Naive thymus-derived CD4-positive, alpha-beta T cell (primary cell): ENCODE measurements at places on chromosomes 5 and 9. TPM values are rescaled to one million over a fixed set of nuclear protein-coding genes. Genes with fewer than 3 reads are reported as not detected.

Gene IL17B
- not detected in 2 replicates for total RNA-seq

Gene OLFML2A
- not detected for total RNA-seq

Gene AJM1
- 5.6 TPM for total RNA-seq

- DNase-seq = no peak
These were observed 102.0 kb upstream of the NFIB start for GRCh38 chr9:14415947-14416346.

DNA sequence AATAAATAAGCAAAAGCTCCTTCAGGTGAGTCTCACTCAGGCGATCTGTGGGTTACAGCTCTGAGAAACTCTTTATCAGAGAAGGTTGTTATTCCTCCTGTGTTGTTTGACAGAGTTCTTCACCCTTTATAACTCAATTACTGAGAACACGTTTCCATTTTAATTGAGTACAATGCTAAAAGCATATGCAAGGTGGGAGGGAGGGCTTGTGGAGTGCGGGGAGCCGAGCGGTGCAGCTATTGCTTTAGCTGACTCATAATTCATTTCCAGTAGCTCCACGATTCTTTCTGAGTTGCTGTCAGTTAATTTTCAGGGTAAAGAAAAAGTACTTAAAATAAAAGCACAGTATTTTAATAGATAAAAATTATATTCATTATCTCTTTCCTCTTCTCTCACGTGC, 104.7 kb upstream of the CKMT2 start:
- no peak for DNase-seq

DNA sequence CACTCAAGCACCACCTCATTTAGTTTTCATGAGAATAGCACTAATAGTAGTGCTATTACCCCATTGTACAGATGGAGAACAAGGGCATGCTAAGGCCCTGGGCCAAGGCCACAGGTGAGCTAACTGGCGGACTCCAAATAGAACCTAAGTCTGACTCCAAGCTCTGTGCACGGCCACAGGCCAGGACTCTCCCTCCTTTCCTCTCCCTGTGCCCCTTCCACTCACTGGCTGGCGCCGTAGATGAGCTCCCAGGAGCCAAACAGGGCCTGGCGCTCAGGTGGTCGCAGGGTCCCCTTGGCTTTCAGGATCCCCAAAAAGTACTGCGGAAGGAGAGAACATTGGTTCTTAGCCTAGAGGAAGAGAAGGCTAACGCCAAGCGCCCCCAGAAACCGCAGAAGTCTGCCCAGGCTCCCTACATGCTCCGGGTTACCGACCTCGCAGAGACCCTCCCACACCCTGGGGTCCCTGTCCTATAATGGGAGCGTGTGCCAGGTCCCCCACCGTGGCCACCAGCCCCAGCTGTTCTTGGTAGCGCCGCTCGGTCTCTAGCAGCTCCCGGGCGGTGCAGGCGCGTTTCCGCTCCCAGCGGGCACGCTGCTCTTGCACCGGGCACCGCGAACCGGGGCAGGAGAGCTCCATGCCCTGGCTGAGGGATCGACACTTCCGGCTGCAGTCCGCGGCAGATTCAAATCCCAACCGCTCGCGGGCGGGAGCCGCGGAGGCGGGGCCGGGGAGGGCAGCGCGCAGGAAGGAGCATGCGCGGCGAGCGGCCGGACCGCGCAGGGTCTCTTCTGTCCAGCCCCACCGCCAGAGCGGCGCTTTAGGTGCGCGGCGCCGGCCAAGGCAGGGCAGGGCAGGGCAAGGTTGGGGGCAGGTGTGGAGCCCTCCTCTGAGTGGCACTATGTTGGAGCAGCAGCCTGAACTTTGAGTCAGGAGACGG, at the start of gene ARHGEF39:
TSS of gene ARHGEF39 (minus strand) at position 665 of the 940 bp plus-strand sequence. CDS start at position 639, 26 bp downstream.
- peak; percentile 60 for DNase-seq

- DNase-seq = no peak
These were observed 467.3 kb upstream of the CLINT1 start for GRCh38 chr5:158326256-158326655.

DNA sequence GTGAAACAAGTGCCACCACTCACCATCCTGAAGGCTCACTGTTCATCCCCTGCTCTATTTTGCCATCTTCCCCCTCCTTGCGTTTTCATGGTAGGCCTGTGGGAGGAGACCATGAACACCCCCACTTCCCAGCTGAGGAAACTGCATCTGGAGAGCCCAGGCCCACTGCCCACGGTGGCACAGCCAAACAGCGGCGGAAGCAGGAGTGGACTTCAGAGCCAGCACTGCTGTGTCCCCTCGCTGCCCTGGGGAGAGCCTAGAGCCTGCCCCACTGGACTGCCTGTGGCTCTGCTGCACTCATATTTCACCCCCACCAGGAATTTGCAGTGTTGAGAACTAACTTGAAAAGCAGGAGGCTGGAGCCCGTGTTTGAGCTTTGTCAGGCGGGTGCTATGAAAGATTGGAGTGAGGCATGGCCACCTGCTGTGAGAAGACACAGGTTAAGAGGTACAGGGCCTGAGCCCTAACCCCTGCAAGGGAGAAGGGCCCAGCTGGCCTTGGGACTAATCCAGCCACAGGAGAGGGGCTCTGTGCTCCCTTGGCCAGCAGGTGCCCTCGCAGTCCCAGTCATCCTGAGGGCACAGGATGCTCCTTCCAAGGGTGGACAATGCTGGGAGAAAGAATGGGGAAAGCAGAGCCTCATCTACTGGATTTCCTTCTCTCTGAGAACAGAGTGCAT, 79.0 kb downstream of the MACROH2A1 start:
- DNase-seq = no peak

DNA sequence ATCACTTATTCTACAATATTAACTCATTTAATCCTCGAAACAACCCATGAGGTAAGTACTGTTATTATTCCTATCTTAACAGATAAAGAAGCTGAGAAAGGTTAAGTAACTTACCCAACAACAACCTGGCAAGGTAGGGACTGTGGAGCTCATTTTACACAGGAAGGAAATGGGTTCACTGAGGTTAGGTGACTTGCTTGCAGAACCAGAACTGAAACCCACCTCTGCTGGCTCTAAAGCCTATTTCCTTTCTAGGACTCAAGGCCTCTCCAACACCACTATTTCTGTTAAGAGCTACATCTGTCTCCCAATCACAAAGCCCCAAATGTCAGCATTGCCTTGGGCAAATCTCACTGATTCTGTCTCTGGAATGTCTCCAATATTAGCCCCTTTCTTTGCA, 38.9 kb upstream of the IFNK start:
- DNase-seq = no peak

GRCh38 chr9:99359336-99359735, 137.3 kb downstream of the SEC61B start:
- DNase-seq = no peak
